ENCODE measurements at places on chromosomes 16 and 17. TPM values are rescaled to one million over a fixed set of nuclear protein-coding genes. Genes with fewer than 3 reads are reported as not detected.

The TOP2A gene
- total RNA-seq, result 4.9 TPM

The CDH5 gene
- under 0.01 TPM for total RNA-seq

The ICAM2 gene
- 2.6 TPM for total RNA-seq

The PPY gene
- not detected for total RNA-seq

The MYH2 gene
- not detected for total RNA-seq

The RUNDC3A gene
- total RNA-seq, result not detected

The CASKIN1 gene
- 0.17 TPM for total RNA-seq

The PERCC1 gene
- total RNA-seq, result not detected

The HEATR9 gene
- not detected for total RNA-seq

The MTHFSD gene
- total RNA-seq, result 13.6 TPM

The CTRB1 gene
- total RNA-seq, result not detected

The RDM1 gene
- total RNA-seq, result under 0.01 TPM

The ZFPM1 gene
- 2.1 TPM for total RNA-seq
